Body of pancreas (tissue), 4 donors: ENCODE measurements at places on chromosomes 11 and 22. TPM values are rescaled to one million over a fixed set of nuclear protein-coding genes. Genes with fewer than 3 reads are reported as not detected.

The BCO2 gene
- 3.6 TPM for total RNA-seq

The OR52I1 gene
- not detected for total RNA-seq

The SVIP gene
- 11.5 TPM for total RNA-seq

GRCh38 chr11:20661850-20662249, 7.5 kb upstream of the NELL1 start:
- no peak overlapping the region for H3K4me3 ChIP-seq
- no peak overlapping the region for H3K27ac ChIP-seq
- DNase-seq: no peak
- no peaks in the 10 kb centered on the region for H3K4me1 ChIP-seq
- H3K27me3 ChIP-seq: no peaks in the 10 kb centered on the region

DNA sequence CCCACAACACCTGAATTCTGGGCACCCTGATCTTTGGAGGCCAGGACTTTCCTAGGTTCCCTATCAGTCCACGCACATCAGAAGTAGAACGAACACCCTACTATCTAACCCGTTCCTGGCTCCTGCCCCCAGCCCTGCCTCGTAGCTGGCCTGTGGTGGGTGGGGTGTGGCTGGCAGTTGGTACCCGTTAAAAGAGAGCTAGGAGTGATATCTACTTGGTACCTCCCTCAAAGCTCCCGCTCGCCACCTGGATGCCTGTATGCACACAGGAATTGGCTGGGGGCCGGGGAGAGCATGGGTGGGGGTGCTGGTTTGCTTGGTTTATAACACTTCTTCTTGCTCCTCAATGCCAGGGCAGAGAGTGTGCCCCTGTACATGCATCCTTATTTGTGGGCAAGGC, 14.0 kb upstream of the NECTIN1 start:
- DNase-seq: peak; percentile 7
- H3K36me3 ChIP-seq: no peaks in the 10 kb centered on the region
- H3K4me3 ChIP-seq: no peak overlapping the region
- H3K27me3 ChIP-seq: no peaks in the 10 kb centered on the region
- H3K4me1 ChIP-seq: peaks cover 30% of the 10 kb centered on the region

GRCh38 chr11:93330446-93330984, at the start of gene DEUP1:
DEUP1 (plus strand) TSS chr11:93330742; CDS start chr11:93332260, 1,518 bp downstream.
- H3K36me3 ChIP-seq: no peaks in the 10 kb centered on the region
- no peak within 1 kb of the TSS for H3K27ac ChIP-seq
- DNase-seq: peak; percentile 63
- no peak within 1 kb of the TSS for H3K4me3 ChIP-seq

- H3K4me1 ChIP-seq: no peaks in the 10 kb centered on the region
- H3K27me3 ChIP-seq: no peaks in the 10 kb centered on the region
- H3K27ac ChIP-seq: no peak overlapping the region
- no peaks in the 10 kb centered on the region for H3K36me3 ChIP-seq
- no peak overlapping the region for H3K4me3 ChIP-seq
- DNase-seq: peak; percentile 12
Measured at GRCh38 chr22:23036684-23037428, 33.5 kb upstream of the GNAZ start.

GRCh38 chr11:47564933-47565339, 463 bp upstream of the PTPMT1 start:
- DNase-seq: no peak
- H3K4me3 ChIP-seq: peak overlapping the region; percentile 84
- no peaks in the 10 kb centered on the region for H3K27me3 ChIP-seq
- no peaks in the 10 kb centered on the region for H3K36me3 ChIP-seq
- H3K4me1 ChIP-seq: peaks cover 29% of the 10 kb centered on the region
- H3K27ac ChIP-seq: peak overlapping the region; percentile 48

GRCh38 chr11:128783513-128783912, 83.6 kb downstream of the KCNJ1 start:
- no peaks in the 10 kb centered on the region for H3K27me3 ChIP-seq
- no peaks in the 10 kb centered on the region for H3K36me3 ChIP-seq
- no peak overlapping the region for H3K27ac ChIP-seq
- H3K4me3 ChIP-seq: no peak overlapping the region
- DNase-seq: no peak

GRCh38 chr11:60169264-60169915, 13.5 kb downstream of the MS4A6A start:
- H3K4me1 ChIP-seq: peaks cover 3% of the 10 kb centered on the region
- no peaks in the 10 kb centered on the region for H3K27me3 ChIP-seq
- DNase-seq: peak; percentile 76
- no peak overlapping the region for H3K27ac ChIP-seq

GRCh38 chr11:850775-851763, 8.4 kb downstream of the TSPAN4 start:
- H3K27me3 ChIP-seq: peaks cover 6% of the 10 kb centered on the region
- no peaks in the 10 kb centered on the region for H3K36me3 ChIP-seq
- DNase-seq: no peak

GRCh38 chr22:40153192-40153591, 24.5 kb upstream of the TNRC6B start:
- no peak overlapping the region for H3K4me3 ChIP-seq
- H3K27me3 ChIP-seq: no peaks in the 10 kb centered on the region
- no peak overlapping the region for H3K27ac ChIP-seq
- H3K36me3 ChIP-seq: no peaks in the 10 kb centered on the region
- H3K4me1 ChIP-seq: peaks cover 27% of the 10 kb centered on the region

- no peak overlapping the region for H3K27ac ChIP-seq
- no peaks in the 10 kb centered on the region for H3K36me3 ChIP-seq
- H3K27me3 ChIP-seq: no peaks in the 10 kb centered on the region
Measured at GRCh38 chr11:102139081-102139498, 28.8 kb downstream of the YAP1 start.

DNA sequence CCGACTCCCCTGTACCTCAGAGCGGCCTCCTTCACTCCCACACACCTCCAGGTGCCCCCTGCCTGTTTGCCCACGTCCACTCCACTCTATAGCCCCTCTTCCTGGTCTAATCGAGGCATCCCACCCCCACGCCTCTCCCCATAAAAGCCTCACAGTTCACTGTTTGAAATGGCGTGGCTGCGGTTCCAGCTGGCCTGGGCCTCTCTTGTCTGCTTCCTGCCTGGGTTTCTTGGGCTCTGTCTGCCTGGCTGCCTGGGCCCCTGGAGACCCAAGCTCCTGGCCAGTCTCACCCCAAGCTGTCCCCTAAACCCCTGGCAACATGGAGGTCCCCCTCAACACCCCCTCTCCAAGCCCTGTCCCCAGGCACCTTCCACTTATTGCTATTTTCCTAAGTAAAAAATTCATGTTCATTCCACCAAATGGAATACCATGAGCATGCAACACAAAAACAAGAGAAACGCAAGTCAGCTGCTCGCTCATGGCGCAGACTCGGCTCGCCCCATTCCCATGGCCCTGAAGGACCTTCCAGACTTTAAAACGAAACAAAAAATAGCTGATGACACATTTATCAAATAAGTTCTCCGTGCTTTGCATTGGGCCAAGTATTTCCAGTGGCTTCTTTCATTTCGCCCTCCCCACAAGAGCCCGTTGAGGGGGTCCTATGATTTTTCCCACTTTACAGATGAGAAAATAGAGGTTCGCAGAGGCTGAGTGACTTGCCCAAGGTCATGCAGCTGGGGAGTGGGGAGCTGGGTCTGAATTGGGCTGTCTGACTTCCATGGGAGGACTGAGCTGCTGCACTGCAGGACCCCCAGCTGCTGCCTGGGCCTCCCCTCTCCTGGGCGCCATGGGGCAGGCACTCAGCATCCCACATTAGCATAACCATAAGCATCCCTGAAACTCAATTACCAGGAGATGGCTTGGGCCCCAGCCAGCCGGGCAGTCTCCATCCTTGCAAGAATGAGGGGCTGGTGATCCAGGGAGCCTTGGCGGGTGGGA, 11.7 kb upstream of the FLRT1 start:
- DNase-seq: no peak
- no peaks in the 10 kb centered on the region for H3K27me3 ChIP-seq
- H3K4me3 ChIP-seq: no peak overlapping the region
- H3K27ac ChIP-seq: no peak overlapping the region
- H3K4me1 ChIP-seq: peaks cover 15% of the 10 kb centered on the region

- H3K4me3 ChIP-seq: no peak overlapping the region
- peaks cover 60% of the 10 kb centered on the region for H3K4me1 ChIP-seq
- H3K27ac ChIP-seq: peak overlapping the region; percentile 20
- peak; percentile 58 for DNase-seq
- H3K36me3 ChIP-seq: peaks cover 6% of the 10 kb centered on the region
Measured at GRCh38 chr11:57792060-57792541, 30.5 kb downstream of the CTNND1 start.

DNA sequence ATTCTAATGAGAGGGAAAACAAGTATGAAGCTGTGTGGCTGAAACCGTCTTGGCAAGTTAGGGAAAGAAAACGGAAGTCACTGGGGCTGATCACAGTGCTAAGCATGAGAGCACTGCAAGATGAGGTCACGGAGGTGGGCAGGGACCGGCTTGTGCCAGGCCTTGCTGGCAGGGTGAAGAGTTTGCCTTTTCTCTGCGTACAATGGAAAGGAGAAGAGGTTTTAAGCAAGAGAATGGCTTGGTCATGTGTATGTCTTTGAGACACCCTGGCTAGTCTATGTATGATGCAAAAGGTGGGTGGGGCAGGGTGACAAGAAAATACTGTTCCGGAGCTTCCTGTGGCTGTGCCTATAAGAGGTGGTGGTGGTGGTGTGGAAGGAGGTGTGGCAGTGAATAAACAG, 567.9 kb downstream of the NTM start:
- H3K36me3 ChIP-seq: no peaks in the 10 kb centered on the region
- H3K4me1 ChIP-seq: peaks cover 1% of the 10 kb centered on the region
- no peak for DNase-seq

DNA sequence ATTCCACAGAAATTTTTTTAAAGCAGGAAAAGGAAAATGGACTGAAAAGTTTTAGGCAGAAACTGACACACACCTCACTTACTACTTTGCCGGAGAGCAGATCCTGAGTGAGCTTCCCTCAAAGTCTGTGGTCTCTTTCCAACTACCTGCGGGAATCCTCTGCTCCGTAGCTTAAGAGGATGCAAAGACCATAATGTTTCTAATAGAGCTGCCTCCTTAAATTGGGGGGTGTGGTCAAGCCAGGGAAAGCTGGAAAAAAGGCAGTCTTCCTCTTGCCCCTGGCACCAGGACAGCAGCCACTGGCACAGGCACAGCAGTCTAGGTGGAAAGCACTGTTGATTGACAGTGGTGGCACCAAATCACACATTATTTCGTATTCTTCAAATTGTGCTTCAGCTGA, at the start of gene ETS1:
Gene ETS1 (minus strand): TSS at position 144 of the 400 bp plus-strand sequence. CDS start 14,428 bp downstream, outside the sequence.
- no peaks in the 10 kb centered on the region for H3K36me3 ChIP-seq
- no peak within 1 kb of the TSS for H3K27ac ChIP-seq
- no peaks in the 10 kb centered on the region for H3K27me3 ChIP-seq
- H3K4me3 ChIP-seq: no peak within 1 kb of the TSS

- H3K36me3 ChIP-seq: no peaks in the 10 kb centered on the region
- peak overlapping the region; percentile 45 for H3K4me3 ChIP-seq
- peak overlapping the region; percentile 97 for H3K27ac ChIP-seq
- no peak for DNase-seq
- no peaks in the 10 kb centered on the region for H3K27me3 ChIP-seq
Measured at GRCh38 chr11:118928870-118929500, 3.3 kb upstream of the BCL9L start.
